Smooth muscle cell of trachea (primary cell): ENCODE measurements at places on chromosomes 2 and 18. TPM values are rescaled to one million over a fixed set of nuclear protein-coding genes. Genes with fewer than 3 reads are reported as not detected.

CHRNA1 gene
- not detected in 2 replicates for total RNA-seq

TP53I3 gene
- total RNA-seq, result 59.9 and 88.3 TPM in 2 replicates

ATG16L1 gene
- total RNA-seq, result 28.1 and 31.0 TPM in 2 replicates

CLEC4F gene
- total RNA-seq, result not detected in 2 replicates

KIAA2012 gene
- 0.17 TPM in 1 of 2 replicates, not detected in the other for total RNA-seq

GRHL1 gene
- 0.58 and 0.66 TPM in 2 replicates for total RNA-seq

LONRF2 gene
- under 0.01 TPM in 2 replicates for total RNA-seq

MROH2A gene
- total RNA-seq, result not detected in 2 replicates

CRYGD gene
- total RNA-seq, result not detected in 2 replicates

USP14 gene
- 17.5 and 56.1 TPM in 2 replicates for total RNA-seq

SERPINB13 gene
- not detected in 2 replicates for total RNA-seq

CCDC102B gene
- total RNA-seq, result 18.2 and 51.8 TPM in 2 replicates

MALL gene
- 39.9 and 41.2 TPM in 2 replicates for total RNA-seq

TFCP2L1 gene
- under 0.01 TPM in 1 of 2 replicates, not detected in the other for total RNA-seq

MYL1 gene
- not detected in 2 replicates for total RNA-seq

C2orf69 gene
- 15.9 and 16.4 TPM in 2 replicates for total RNA-seq

FSIP2 gene
- total RNA-seq, result 0.15 and 0.50 TPM in 2 replicates

ICA1L gene
- total RNA-seq, result 3.6 and 7.1 TPM in 2 replicates

ERLEC1 gene
- 142 and 206 TPM in 2 replicates for total RNA-seq

SPHKAP gene
- total RNA-seq, result under 0.01 TPM in 1 of 2 replicates, not detected in the other

KCNE4 gene
- 13.4 and 21.2 TPM in 2 replicates for total RNA-seq

SLC16A14 gene
- total RNA-seq, result 2.0 and 2.6 TPM in 2 replicates

ENOSF1 gene
- 39.9 and 59.1 TPM in 2 replicates for total RNA-seq

PTCD3 gene
- total RNA-seq, result 117 and 196 TPM in 2 replicates

DOK6 gene
- total RNA-seq, result 1.5 and 5.6 TPM in 2 replicates

GLI2 gene
- 3.2 and 13.1 TPM in 2 replicates for total RNA-seq

EN1 gene
- total RNA-seq, result not detected in 2 replicates

IL18R1 gene
- total RNA-seq, result 0.44 and 0.66 TPM in 2 replicates

AGXT gene
- total RNA-seq, result not detected in 2 replicates

PIEZO2 gene
- total RNA-seq, result 0.87 and 3.0 TPM in 2 replicates

RPS27A gene
- total RNA-seq, result 489 and 1,035 TPM in 2 replicates

RRM2 gene
- 5.3 and 34.2 TPM in 2 replicates for total RNA-seq
